ENCODE measurements at places on chromosomes 7 and 10.

GRCh38 chr7:26535483-26536007 lies 243.9 kb downstream of the SNX10 start:
- DNase-seq, result no peak

- no peak for DNase-seq
These were observed 107.3 kb downstream of the NKX6-2 start for GRCh38 chr10:132678436-132679216.

DNA sequence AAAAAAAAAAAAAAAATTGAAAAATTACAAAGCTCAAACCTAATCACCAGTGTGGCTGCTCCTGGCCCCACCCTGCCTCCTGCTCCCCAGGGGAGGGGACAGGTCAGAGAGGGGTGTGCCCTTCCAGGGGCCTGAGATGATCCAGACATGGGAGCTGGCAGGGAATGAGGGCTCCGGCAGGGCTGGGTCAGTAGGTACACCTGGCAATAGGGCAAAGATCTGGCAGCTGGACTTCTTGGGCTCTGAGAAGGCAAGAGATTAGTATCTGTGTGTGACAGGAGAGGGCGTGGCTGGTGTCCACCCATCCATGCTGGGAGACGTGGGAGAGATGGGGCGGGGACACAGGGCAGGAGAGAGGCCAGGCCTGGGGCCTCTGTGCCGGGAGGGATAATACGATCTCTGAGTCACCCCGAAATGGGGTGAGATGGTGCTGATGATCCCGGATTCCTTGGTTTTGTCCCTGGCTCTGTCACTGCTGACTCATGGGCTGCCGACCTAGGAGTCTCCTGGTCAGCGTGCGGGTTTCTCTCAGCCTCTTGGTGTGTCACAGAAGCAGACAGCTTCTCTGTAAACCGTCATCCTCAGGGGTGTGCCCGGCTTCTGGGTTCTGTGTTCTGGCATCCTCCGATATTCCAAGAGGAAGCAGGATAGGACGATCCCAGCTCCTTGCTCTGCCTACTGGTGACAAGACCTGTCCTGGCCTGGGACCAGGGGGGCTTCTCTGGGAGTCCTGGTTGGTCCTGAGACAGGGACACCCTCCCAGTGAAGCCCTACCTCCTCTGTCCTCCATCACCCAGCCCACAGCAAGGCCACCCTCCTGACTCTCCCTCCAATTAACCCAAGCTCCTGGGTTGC lies 8.2 kb upstream of the CLDN4 start:
- no peak for DNase-seq

- no peak for DNase-seq
These were observed 15.6 kb upstream of the AQP1 start for GRCh38 chr7:30896036-30896435.

DNA sequence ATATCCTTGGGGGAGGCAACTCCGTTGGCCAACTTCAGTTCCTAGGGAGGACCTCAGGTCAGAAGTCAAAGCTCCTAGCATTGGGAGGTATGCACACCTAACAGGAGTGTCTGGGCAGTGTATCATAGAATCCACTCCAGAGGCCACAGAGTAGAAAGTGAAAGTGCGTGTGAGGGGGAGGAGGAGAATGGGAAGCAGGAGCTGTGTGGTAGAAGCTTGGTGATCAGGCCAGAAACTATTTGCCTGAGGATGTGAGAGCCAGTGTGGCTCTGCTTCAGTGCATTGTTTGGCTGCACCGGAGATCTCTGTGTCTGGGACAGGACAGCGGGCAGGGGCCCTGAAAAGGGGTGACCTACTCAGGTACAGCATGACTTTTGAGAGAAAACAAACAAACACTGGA lies 557.4 kb upstream of the VSTM2A start:
- DNase-seq, result no peak

DNA sequence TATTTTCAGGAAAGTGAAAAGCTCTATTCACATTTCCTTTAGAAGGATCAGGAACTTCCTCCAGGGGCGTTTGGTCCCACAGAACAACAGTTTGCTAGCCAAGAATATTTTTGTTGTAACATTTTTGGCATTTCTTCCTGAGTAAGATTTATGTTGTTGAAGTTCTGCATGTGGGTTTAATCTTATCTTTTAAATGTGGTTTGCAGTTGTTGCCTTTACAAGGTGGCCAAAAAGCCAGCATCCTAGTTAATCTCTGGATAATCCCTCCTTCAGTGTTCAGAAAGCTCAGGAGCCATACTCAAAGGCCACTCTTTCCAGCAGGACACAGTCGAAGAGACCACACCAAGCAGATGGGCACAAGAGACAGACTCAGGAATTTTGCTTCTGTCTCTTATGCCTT lies 30.0 kb downstream of the SLC26A4 start:
- no peak for DNase-seq

GRCh38 chr10:31242902-31243301 lies 76.1 kb upstream of the ZEB1 start:
- peak; percentile 37 for DNase-seq

DNA sequence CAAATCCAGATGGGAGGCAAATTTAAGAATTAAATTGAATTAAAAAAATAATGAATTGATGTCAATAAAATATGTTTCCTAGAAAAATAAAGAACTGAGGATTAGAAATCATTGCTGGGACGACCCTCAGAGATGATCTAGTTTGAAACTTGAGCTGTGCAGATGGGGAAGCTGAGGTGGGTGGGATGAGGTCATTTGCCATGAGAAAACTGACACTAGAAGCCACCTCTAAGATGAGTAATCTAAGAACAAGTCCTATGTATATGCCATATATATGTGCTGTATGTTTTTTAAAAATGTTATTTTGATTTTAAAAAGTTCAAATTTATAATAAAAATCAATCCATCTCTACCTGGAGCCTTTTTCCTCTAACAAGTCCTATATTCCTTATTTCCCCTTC lies 135.7 kb downstream of the RSU1 start:
- no peak for DNase-seq

DNA sequence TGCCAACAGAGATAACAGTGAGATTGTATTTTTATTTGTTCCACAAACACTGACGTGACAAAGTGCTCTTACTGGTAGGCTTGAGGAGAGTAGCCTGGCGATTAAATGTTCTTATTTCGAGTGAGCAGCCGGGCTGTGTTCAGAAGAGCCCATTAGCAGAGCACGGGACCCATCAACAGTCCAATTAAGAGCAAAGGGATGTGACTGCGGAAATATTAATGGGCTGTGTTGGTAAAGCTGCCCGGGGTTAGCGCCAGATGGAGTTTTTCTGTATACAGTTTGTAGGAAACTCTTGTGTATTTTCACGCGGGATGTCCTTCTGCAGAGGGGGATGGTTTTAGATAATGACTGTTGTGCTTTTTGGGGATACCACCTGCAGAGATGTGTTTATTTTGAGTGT lies 104.3 kb downstream of the KIAA1217 start:
- no peak for DNase-seq

GRCh38 chr7:80614851-80615271 lies 23.6 kb upstream of the CD36 start:
- no peak for DNase-seq

DNA sequence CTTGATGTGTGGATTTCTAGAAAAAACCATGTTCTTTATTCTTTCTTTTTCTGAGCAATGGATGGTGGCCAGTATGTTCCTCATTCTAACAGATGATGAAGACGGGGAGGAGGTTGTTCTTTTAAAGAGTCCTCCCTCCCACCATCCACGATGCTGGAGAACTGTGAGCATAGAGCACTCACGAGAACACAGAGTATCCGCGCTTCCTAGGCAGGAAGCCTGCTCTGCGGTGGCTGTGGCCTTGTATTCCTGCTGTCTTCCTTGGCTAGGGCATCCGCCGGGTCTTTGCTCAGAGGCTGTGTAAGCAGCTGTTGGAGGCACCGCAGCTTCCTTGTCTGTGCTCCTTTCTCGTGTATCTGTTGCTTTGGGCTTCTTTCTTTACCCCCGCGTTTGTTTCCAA lies 214.2 kb downstream of the CCDC3 start:
- no peak for DNase-seq

GRCh38 chr7:51234139-51234538 lies 82.5 kb downstream of the COBL start:
- no peak for DNase-seq

GRCh38 chr10:46097576-46098317 lies 51.7 kb upstream of the MSMB start:
- no peak for DNase-seq

GRCh38 chr10:97525086-97525485 lies 26.4 kb downstream of the UBTD1 start:
- no peak for DNase-seq

DNA sequence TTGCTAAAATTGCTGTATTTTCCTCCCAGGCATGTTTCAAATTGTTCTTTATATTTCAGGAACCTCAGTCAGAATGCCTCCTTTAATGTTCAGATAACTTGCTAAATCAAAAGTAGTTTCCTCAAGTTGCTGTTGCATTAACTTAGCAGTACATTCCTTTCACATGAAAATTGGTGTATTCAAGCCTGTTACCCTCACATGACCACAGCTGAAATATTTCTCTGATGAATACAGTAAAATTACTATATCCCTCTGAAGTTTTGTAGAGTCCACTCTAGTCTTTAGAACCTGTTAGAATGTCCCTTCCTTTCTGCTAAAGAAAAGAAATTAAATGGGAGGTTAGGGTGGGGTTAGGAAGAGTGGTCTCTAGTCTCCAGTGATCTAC lies 24.5 kb upstream of the C1GALT1 start:
- DNase-seq, result no peak

GRCh38 chr10:128727114-128727513 lies 600.9 kb upstream of the MKI67 start:
- no peak for DNase-seq

- no peak for DNase-seq
These were observed 35.6 kb downstream of the ACADSB start for GRCh38 chr10:123044391-123044790.

DNA sequence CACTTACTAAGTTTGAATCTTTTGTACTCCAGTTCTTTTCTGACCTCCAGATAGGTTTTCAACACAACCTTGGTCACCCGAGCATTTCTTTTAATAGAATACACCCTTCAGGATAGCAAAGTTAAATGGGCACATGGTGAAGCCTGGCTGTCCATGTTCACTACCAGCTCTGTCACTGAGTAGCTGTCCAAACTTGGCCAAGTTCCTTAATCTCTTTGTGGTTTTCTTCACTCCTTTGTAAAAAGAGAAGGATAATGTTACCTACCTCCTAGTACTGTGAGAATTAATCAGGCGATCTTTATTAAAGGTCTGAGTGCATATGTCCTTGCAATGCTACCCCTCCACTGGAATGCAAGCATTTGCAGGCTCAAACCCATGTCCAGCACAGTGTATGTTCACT lies 128.1 kb upstream of the PTPRZ1 start:
- DNase-seq, result no peak
